HFFc6 (cell line): ENCODE measurements at places on chromosomes 2 and 18. TPM values are rescaled to one million over a fixed set of nuclear protein-coding genes. Genes with fewer than 3 reads are reported as not detected.

Gene STAT4
- 0.31 to 0.79 TPM (median 0.75 TPM) in 3 replicates for total RNA-seq

Gene TLK1
- 53.9 and 56.9 TPM in 2 replicates for total RNA-seq

Gene TEX44
- total RNA-seq = not detected in 3 replicates

Gene ALPG
- total RNA-seq = not detected in 3 replicates

Gene RGPD3
- total RNA-seq = not detected in 3 replicates

Gene TMEFF2
- total RNA-seq = 0.22 to 0.38 TPM in 2 of 3 replicates, not detected in the other

Gene ATP9B
- 8.6 to 11.2 TPM (median 11.0 TPM) in 3 replicates for total RNA-seq

Gene CRYGC
- not detected in 2 replicates for total RNA-seq

Gene GEN1
- 9.8 to 13.2 TPM (median 10.8 TPM) in 3 replicates for total RNA-seq

Gene NETO1
- total RNA-seq = not detected in 3 replicates

Gene GKN2
- total RNA-seq = not detected in 3 replicates

Gene ZNF396
- 0.53 to 0.71 TPM (median 0.66 TPM) in 3 replicates for total RNA-seq

Gene HOXD12
- 0.19 TPM in 1 of 3 replicates, not detected in the others for total RNA-seq

Gene DLX1
- 9.3 to 14.0 TPM (median 13.8 TPM) in 3 replicates for total RNA-seq

Gene SNTG2
- total RNA-seq = not detected in 3 replicates

Gene CRYGD
- not detected in 3 replicates for total RNA-seq

Gene CNGA3
- total RNA-seq = 0.18 to 0.87 TPM (median 0.54 TPM) in 3 replicates

Gene REG1B
- not detected in 3 replicates for total RNA-seq

Gene GREB1
- total RNA-seq = 0.09 and 0.18 TPM in 2 replicates

Gene C2orf78
- not detected in 3 replicates for total RNA-seq

Gene CAMKMT
- 6.8 and 9.9 TPM in 2 replicates for total RNA-seq

Gene TEKT4
- total RNA-seq = not detected in 3 replicates

Gene STARD6
- 0.34 TPM in 1 of 3 replicates, not detected in the others for total RNA-seq
